ENCODE measurements at places on chromosomes 4 and X. TPM values are rescaled to one million over a fixed set of nuclear protein-coding genes. Genes with fewer than 3 reads are reported as not detected.

DNA sequence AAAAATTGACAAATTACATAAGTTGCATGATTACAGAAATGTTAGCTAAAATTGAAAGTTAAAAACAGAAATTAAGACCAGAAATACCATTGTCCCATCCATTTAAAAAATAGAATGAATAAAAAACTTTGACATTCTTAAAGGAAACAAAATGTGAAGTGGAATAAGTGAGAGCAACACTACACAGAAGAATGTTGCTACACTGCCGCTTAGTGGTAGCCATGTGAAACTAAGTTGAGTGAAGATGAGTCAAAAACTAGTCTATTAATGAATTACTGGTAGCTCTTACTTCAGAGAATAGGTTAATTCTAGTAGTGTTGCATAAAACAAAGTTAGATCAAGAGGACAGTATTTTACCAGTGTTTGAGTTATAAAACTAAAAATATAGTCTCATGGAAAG is 571.0 kb upstream of the KLHL4 start:
- DNase-seq = peak; percentile 36

The FAT1 gene
- total RNA-seq = 156 TPM

- peak; percentile 83 for DNase-seq
Measured at GRCh38 chr4:95548738-95549245, at the start of gene UNC5C. TSS of gene UNC5C (minus strand) at chr4:95548973.

DNA sequence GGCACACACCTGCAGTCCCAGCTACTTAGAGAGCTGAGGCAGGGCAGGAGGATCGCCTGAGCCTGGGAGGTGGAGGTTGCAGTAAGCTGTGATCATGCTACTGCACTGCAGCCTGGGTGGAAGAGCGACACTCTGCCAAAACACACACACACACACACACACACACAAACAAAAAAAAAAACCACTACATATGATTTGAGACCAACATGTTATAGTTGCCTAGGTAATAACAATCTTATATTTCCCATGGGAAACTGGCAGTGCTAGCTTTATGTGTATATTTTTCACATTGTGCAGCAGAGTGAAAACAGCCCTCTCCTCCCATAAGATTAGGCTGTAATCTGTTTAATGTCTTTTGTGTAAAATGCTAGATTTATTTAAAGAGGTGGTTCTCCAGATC is 3.1 kb upstream of the FAM241A start:
- DNase-seq = no peak

DNA sequence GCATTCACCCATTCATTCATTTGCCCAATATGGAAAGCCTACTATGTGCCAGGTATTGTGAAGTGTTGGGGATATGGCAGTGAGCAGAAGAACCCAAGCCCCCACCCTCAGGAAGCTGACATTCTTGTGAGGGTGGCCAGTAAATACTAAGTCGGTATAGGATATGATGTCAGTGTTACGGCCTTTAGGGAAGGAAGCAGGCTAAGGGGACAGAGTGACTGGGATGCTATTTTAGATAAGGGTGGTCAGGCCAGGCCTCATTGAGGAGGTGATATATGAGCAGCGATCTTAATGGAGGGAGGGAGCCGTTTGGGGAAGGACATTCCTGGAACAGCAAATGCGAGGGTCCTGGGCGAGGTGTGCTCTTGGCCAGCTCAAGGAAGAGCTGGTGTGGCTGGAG is 2.0 kb downstream of the ATP6AP1 start:
- no peak for DNase-seq

The IBSP gene
- not detected for total RNA-seq

GRCh38 chr4:138204507-138204906 is 37.6 kb downstream of the SLC7A11 start:
- peak; percentile 13 for DNase-seq

DNA sequence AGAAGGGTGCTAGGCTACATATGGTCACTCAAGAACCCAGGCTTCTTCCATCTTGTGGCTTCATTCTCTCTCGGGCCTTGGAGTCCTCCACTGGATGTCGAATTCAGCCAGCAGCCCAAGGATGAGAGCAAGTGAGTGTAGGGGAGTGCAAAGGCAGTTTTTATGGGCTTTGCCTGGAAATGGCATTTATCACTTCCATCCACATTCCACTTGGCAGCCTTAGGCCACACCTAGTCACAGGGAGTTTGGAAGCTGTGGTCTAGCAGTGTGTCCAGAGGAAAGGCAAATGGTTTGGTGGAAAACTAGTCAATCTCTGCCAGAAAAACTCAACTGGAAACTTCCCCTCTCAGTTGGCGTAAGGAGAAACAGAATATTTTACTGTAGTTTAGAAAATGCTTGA is 59.0 kb downstream of the NHS start:
- no peak for DNase-seq
